ENCODE measurements at places on chromosomes 12 and 14.

GRCh38 chr12:53497461-53497860, 1.8 kb downstream of the MAP3K12 start:
- DNase-seq = no peak

DNA sequence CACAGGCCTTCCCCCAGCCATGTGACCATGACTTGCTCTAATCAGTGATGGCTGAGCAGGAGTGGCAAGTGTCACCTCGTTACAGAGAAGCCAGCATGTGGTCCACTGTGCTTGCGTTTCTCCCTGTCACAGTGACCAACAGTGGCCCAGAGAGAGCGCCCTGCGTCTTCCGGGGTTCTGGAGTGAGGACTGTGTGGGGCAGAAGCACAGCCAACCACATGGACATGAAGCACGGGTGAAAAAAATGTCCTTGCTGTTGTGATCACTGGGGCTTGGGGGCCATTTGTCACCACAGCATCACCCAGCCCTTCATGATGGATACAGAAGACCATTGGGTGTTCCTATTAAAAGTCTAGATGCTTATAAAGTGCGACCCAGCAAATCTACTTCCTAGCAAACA, 174.6 kb upstream of the C14orf180 start:
- no peak for DNase-seq

DNA sequence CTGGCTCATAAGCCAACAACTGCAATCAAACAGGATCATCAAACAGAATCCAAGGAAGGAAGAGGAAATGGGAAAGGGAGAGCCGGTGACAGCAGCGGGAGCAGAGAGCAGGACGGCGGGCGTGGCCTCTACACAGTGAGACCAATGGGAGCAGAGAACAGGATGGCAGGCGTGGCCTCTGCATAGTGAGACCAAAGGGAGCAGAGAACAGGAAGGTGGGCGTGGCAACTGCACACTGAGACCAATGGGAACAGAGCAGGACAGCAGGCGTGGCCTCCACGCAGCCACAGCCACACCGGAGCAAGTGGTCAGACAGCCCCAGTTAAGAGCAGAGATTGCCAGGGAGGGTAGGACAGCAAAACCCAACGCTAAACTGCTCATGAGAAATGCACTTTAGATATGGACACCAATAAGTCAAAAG, 16.4 kb downstream of the LRCOL1 start:
- DNase-seq = peak; percentile 93

- no peak for DNase-seq
Observed at GRCh38 chr14:24432259-24433131, 2.7 kb downstream of the KHNYN start.

DNA sequence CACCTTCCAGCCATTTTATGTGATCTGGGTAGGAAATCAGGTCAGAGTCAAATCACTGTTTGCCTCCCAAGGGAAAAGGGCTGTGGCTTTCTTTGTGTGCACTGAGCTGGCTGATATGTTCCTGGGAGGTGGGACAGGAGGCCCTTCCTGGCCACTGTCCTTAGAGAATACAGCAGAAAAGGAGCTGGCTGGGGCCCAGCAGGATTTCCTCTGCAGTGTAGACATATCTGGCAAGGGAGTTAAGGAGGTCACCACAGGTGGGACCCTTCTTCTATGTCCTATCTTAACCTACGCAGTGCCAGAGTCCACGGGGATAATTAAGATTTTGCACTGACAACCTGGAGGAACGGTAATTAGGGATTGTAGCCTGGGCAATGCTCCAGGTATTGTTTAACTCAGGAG, 145.3 kb downstream of the NTF3 start:
- no peak for DNase-seq

GRCh38 chr12:14577344-14577743, 9.7 kb upstream of the PLBD1 start:
- no peak for DNase-seq

DNA sequence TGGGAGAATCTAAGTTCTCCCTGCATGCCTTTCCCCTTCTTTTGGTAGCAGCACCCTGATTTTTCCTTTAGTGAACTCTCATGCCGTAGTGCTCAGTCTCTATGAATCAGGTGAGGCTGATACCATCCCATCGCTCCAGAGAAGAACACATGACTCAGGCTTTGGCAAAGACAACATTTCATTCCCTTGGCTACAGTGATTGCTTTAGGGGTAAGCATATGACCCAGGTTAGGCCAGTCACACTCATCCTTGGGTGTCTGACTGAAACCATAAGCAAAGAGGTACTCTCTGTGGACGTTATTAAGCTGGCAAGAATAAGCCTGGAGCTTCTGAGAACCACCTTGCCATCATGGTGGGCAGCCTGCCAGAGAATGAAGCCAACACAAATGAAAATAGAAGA, 141.8 kb downstream of the MYRFL start:
- no peak for DNase-seq

DNA sequence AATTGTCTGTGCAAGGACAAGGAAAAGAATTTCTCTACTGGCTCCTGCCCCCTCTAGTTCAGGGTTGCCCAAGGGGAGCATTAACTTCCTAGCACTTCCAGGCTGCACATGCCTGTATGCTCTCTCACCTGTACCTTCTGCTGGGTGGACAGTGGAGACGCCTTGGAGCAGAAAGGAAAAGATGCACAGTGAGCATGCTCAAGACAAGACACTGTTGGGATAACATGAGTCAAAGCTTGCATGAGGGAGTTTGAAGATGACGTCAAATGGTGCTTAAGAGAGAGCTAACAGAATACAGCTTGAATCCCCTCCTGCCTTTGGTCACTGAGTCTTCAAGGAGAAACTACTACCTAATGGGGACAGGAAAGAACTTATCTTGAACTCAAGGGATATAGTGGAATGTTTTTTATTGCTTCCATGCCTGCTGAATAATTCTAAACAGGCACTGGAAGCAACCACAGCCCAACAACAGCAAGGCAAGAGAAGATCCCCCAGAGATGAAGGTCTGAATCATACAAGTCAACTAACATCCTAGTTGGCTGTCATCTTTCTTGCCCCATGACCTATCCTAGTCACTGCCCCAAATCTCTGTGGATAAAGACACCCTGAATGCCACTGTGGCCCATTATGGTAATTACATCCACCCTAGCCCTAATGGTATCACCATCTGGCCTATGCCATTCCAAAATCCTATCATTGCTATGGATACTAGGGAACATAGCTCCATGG, 23.5 kb downstream of the RPS6KA5 start:
- DNase-seq = no peak

- no peak for DNase-seq
Observed at GRCh38 chr12:27330846-27331245, 1.8 kb upstream of the BMAL2 start.

DNA sequence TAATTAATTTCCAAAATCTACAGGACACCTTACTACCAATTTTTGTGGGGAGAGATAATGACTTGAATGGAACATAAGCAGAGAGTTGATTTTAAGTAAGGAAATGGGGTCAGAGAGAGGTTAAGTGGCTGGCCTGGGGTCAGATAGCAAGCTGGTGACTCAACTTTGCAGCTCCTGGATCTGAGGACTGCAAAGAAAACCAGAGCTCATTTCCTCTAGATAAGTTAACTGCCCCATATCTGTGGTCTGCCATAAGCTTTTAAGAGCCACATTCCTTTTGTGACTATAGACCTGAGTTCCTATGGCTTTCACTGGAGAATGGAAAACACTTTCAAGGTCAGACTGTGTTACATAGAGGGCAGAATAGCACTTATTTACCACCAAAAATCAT, 201.2 kb upstream of the PRICKLE1 start:
- no peak for DNase-seq

GRCh38 chr12:13365748-13366366, 169.3 kb downstream of the EMP1 start:
- no peak for DNase-seq

GRCh38 chr12:63480186-63480585, 188.1 kb downstream of the DPY19L2 start:
- DNase-seq = no peak

GRCh38 chr12:52953181-52953841, 4.4 kb downstream of the KRT18 start:
- no peak for DNase-seq

DNA sequence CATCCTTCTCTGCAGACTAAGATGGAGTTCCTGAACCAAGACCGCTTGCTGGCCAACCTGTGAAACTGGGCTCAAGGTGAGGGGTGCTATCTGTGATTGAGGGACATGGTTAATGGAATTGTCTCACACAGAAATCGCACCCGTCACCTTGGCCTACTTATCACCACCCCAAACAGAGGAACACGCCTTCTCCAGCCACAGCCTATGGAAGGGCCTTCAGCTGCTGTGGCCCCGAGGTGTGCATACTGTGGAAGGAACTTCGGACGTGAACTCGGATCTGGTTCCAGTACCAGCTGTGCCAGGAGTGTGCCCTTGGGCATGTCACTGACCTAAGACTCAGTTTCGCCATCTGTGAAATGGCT, 44.4 kb downstream of the EVL start:
- no peak for DNase-seq

DNA sequence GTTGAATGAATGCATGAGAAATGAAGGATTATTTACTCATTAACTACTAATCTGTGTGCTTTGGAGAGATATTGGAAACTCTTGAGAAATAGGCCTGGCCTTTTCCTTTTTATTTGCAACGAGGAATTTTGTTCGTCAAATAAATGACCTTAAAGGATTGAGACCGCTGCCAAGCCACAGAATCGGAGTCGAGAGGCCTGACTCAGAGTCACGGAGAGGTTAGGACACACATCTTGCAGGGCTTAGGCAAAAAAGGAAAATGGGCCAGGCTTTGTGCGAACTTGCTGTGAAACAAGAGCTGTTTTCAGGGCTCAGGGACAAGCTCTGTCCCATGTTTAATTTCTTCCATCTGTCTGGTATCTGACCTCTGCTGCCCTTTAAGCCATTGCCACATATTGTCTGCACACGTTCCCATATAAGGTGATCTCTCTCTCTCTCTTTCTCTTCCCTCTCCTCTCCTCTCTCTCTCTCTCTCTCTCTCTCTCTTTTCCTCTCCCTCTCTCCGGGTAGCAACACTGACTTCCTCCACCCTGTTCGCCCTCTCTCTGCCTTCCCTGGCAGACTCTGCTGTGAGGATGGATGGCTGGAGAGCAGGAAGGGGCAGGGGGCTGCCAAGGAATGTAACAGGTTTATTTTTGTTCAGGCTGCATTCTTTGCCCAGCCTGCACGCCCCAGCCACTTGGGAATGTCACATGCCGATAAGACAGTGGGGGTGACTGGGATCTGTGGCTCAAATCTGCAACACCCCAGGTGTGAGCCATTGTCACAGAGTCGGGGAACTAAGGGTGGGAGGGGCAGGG, 14.9 kb upstream of the IFT81 start:
- no peak for DNase-seq

DNA sequence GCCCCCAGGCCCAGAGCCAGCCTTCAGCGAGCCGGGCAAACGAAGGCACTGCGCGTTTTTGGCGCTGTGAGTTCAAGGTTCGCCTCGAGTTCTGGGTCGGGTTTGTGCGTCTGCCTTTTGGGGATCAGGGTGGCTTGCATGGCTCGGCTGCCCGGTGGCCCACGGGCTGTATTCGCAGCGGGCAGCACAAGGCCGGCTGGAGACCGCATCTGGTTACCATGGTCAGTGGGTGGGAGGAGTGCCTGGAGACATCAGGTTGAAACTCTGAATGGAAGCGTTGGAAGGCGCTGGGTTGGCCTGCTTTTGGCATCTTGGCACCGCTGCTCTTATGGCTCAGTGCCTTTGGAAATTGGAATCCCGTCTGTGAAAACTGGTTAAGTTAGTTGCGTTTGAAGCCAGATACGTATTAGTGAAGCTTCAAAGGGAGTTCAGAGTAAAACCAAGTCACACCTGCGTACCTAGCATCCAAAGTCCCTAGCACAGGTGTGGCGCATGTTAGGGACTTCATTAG, 50.9 kb downstream of the SNAPC1 start:
- no peak for DNase-seq

DNA sequence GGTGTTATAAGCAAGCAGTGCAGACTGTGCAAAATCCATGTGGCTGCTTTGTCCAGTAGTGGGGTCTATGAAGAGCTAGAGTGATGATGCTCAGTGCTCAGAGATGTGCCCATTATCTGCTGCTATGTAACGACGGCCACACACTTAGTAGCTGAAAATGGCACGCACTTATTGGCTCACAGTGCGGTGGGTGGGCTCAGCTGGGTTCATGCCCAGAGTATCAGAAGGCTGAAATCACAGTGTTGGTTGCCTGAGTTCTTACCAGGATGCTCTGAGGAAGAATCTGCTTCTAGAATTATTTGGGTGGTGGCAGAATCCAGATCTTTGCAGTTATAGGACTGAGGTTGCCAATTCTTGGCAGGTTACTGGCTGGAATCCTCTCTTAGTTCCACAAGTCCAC, 124.7 kb downstream of the SLC15A4 start:
- no peak for DNase-seq

GRCh38 chr14:30221546-30221945, 293.9 kb upstream of the PRKD1 start:
- DNase-seq = no peak

- DNase-seq = peak; percentile 83
Observed at GRCh38 chr12:49331380-49332222, 5.4 kb downstream of the C1QL4 start.

GRCh38 chr12:25817166-25817565, 141.3 kb upstream of the RASSF8 start:
- DNase-seq = no peak

GRCh38 chr12:11563785-11564739, 85.4 kb upstream of the ETV6 start:
- DNase-seq = no peak

GRCh38 chr12:31362759-31363415, 36.9 kb upstream of the SINHCAF start:
- DNase-seq = peak; percentile 77

DNA sequence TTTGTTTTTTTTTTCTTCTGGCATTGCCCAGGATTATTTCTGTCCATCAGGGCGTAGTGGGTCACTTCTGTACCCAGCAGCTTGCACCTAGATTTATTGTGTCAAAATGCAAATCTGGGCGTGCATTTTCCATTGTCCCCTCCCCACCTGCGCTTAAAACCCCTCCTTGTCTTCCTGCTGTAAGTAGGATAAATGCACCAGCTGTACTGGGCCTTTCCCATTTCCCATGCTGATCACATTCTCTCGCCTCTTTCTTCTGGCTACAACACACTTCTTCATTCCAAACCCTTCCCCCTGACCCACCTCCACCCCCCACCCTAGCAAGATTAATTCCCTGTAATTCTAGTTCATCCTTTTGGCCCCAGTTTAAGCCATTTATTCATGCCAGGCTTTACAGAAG, 128.0 kb downstream of the ETV6 start:
- no peak for DNase-seq

- no peak for DNase-seq
Observed at GRCh38 chr12:124007826-124008570, 35.0 kb downstream of the ZNF664 start.

GRCh38 chr12:13652105-13652504, 329.3 kb downstream of the GRIN2B start:
- no peak for DNase-seq

- no peak for DNase-seq
Observed at GRCh38 chr12:19382111-19382526, 57.2 kb upstream of the AEBP2 start.

GRCh38 chr14:95318399-95319311, 1.1 kb downstream of the CLMN start:
- no peak for DNase-seq

DNA sequence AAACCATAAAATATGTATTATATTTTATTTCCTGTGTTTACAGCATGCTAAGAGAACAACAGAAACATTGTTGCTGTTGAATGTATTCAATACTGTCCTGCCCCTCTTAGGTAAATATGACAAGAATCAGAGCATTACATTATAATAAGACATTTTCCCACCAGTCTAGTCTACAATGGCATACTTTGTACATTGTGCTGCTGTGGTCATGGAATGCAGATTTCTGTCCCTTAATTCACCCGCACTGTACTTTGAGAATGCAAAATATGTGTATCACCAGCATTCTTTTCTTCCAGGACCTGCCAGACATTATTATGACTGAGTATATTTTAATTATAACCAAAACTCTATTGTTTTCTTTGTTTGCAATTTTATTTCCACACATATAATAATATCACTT, 16.5 kb upstream of the OR10AD1 start:
- no peak for DNase-seq

All from ecto neural progenitor cell (in vitro differentiated cells).